Iris pigment epithelial cell (primary cell): ENCODE measurements at places on chromosomes 12 and 14.

- DNase-seq: no peak
Observed at GRCh38 chr12:6125310-6125608, 789 bp upstream of the VWF start.

DNA sequence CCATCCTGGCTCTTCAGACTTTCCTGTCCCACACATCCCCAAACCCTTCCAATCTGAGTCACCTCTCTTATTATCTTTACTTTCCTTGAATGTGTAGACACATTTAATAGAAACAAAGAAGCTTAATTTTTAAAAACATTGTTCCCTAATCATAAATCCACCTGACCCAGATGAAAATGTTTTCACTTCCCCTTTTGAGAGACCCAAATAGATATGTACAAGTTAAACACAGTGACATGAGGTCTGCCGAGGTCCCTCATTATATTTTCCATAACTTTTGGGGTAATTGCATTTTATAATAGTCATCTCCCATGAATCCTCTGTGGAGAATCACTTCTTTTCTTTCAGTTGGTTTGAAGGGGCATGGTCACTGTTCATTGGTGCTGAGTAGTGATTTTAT lies 191.1 kb downstream of the GRIN2B start:
- DNase-seq: no peak

DNA sequence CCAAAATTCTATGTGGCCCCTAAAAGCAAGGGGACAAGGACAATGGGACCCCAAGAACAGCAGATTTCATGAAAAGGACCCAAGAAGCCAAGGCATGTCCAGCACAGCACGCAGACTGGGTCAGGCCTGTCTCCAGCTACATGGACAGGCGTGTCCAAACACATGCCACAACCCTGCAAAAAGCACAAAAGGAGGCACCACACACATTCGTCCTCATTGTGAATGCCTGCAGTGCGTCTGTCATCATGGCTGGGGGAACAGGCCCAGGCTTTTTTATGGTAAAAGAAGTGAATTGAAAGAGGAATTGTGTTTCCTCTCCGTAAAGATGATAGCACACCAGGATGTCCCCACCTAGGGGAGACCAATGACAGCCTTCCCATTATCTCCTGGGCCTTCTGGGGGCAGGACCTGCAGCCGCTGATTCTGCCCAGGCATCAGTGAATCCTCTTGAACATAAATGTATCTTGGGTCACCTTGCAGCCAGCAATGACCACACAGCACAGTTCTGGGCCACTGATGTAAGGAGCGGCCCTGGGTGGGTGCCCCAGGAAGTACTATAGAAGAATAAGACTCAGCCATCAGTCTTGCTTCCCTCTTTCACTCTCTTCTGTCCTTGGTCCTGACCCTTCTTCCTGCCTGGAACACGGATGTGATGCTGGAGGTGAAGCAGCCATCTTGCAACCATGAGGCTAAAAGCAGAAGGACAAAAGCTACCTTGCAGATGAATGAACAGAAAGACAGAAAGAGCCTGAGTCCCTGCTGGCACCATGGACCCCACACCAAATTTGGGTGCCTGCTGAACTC lies 29.8 kb upstream of the C14orf180 start:
- no peak for DNase-seq

DNA sequence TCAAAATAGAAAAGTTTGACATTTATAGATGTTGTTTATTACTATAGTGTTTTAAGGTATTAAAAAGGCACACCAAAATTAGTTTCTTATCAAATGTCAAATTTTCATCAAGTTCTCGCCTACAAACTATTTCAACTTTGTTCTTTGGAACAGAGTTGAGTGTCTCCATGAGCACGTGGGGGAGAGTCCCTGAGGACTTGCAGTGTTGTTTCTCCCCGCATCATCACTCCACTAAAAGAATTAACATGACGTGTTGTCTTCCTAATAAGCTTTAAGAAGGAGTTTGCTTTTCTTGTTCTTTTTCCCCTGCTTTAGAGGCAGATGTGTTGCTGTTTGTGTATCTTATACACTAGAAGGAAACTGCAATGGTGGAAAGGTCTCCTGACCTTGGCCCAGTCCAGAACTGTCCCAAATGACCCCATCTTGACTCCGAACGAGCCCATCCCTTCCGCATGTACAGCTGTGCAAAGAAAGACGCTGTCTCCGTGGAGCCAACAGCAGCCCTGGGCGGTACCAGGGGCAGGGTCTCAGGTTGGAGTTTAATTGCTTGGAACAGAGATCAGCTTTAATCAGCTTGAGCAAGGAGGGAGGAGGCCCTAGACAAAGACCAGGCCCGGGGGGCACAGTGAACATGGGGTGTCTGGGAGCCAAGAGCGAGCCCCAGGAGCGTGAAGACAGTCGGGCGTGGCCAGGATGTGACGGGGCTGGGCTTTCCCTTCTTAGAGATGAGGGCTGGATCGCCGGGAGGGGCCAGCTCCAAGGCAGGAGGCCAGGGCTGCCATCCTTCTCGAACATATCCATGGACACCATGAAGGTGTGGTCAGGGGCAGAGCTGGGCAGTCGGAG lies 215.4 kb upstream of the RTL1 start:
- no peak for DNase-seq

GRCh38 chr12:32083489-32083888 lies 23.2 kb upstream of the BICD1 start:
- DNase-seq: peak; percentile 76

- peak; percentile 93 for DNase-seq
Observed at GRCh38 chr12:96194971-96195844, 1.0 kb downstream of the ELK3 start.

- no peak for DNase-seq
Observed at GRCh38 chr12:49297695-49298060, 2.7 kb downstream of the PRPH start.

- no peak for DNase-seq
Observed at GRCh38 chr12:27530157-27530922, 6.3 kb downstream of the PPFIBP1 start.

- DNase-seq: no peak
Observed at GRCh38 chr12:122837306-122838265, 2.3 kb downstream of the HIP1R start.

DNA sequence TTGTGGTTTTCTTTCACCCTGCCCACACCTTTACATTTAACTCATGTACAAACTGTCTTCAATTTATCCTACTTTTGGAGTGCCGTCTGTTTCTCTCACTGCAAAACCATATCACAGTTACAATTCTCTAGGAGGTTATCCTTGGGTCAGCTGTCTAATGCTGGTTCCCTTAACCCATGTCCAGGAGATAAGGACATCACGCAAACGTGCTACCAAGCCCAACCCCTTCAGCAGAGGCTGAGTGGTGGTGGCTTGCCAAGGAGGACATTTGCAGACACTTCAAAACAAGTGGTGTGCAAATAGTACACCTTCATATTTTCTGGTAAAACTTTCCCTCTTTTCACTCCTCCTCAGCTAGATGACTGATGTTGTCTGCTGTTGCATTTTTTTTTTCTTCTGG lies 167.9 kb downstream of the PAX9 start:
- DNase-seq: no peak

GRCh38 chr12:117025481-117026151 lies 73.6 kb downstream of the TESC start:
- DNase-seq: peak; percentile 53

GRCh38 chr12:30970559-30971197 lies 44.1 kb downstream of the TSPAN11 start:
- no peak for DNase-seq

- DNase-seq: no peak
Observed at GRCh38 chr12:124719231-124719630, 144.4 kb downstream of the SCARB1 start.

- peak; percentile 47 for DNase-seq
Observed at GRCh38 chr12:22525426-22525825, 18.9 kb downstream of the C2CD5 start.

DNA sequence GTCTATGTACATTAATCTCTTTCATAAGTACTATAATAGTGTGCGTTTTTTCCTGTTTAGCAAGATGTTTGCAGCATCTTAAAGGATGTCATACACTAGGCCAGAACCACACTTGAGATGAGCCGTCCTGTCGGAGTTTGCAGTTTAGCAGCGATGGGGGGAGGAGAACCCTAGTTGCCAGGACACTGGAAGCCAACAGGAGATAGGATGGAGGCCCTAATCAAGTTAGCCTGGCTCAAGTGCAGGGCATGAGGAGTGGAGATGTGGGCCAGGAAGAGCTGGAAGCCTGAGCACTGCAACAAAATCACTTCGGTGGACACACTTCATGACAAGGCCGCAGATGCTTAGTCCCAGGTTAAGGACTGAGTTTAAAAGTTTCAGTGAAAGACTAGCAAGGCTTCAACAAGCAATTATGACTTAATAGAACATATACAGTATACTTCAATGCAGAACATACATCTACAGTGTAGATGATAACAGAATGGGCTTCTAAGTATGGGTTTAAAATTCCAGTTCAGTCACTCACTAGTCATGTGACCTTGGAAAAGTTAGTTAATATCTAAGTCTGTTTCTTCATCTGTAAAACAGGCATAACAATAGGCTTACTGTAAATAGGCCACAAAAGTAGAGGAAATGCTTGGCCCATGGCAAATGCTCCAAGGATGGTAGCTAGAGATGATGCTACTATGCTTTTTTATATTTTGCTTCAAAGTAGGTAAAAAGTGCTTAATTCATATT lies 77.1 kb downstream of the PTPN21 start:
- DNase-seq: peak; percentile 56

DNA sequence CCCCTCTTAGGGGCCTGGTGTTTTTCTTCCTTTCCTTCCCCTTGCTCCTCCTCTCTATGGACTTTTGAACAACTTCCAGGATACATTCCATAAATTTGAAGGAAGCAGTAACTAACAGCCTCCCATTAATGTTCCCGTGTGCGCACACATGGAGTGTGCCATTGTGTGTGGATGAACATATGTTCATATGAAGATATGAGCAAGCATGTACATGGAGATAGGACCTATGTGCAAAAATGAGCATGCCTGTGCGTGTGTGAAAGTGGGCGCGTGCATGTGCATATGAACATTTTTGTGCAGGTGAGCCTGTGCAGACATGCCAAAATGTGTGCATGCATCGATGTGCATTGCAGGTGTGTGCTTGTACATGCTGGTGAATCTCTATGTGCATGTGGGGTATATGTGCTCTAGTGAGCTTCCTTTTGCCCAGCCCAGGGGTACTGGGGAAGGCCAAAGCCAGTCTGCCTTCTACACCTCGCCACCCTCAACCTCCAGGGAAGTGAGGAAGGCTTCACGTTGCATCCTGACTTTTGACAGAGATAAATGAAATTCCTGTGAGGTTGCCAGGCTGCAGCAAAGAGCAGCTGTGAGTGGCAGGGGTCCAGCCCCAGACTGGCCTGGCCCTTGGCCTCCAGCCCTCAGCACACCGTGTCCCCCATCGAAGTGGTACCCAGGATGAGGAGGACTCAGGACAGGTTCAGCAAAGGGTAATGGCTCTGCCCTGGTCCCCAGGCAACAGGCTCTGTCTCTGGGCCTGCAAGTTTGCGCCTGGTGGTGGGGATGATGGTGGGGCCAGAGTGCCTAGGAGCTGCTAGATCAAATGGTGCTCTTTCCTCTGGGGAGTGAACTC lies 21.1 kb upstream of the PGF start:
- DNase-seq: no peak

GRCh38 chr12:124374567-124374966 lies 79.7 kb downstream of the RFLNA start:
- no peak for DNase-seq

GRCh38 chr14:105315211-105315721 lies 718 bp downstream of the PACS2 start:
- peak; percentile 31 for DNase-seq

DNA sequence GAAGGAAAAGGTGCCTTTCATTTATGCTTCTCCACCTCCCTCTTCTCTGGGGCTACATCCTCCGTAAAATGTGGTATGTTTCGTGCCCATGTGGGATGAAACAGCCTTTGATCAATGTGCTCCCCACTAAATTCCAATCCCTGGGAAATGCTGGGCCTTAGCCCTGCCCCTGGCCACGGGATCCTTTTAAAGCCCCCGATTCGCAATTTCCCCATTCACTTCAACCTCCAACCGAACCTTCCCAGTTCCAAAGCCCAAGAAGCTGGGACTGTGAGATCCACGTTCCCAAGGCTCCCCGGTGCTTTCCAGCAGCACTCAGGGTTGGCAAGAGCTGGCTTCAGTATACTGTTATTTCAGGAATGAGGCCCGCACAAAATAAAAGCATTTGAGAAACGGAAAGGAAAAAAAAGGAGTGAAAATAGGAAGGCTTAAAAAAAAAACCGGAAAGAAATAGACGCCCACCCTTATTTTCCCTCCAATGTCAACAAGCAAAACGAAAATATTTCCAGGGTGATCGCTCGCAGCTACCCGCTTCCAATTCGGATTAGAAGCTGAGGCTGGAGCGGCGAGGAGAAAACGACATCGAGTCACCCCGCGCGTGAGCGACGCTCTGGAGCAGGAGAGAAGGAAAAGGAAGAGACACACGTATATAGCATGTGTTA lies 1.3 kb upstream of the FOXG1 start:
- no peak for DNase-seq

DNA sequence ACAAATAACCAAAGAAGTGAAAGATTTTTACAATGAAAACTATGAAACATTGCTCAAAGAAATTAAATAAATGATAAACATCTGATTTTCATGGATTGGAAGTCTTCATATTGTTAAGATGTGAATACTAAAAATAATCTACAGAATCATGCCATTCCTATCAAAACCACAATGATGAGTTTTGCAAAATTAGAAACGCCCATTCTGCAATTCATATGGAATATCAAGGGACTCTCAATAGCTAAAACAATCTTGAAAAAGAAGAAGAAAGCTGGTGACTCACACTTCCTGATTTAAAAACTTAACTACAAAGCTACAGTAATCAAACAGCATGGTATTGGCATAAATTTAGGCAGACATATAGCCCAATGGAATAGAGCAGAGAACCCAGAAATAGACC lies 40.2 kb upstream of the CCT2 start:
- DNase-seq: no peak

- no peak for DNase-seq
Observed at GRCh38 chr12:6276956-6277620, 33.4 kb upstream of the PLEKHG6 start.

GRCh38 chr12:49962861-49963765 lies 1.4 kb downstream of the AQP5 start:
- no peak for DNase-seq

DNA sequence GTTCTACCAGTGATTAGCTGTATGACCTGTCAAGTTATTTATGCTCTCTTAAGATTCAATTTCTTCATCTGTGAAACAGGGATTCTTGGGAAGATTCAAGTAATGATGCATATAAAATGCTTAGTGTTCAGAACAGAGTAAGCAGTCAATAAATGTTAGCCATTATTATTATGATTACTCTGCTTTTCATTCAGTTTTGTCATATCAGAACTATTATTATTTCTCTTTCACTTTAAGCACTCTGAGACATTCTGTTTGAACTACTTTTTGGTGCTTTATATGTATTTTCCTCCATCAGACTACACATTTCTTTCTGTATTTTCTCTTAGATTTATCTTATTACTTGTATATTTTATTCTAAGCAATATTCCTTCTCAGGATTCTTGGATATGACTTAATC lies 81.2 kb downstream of the CFAP54 start:
- no peak for DNase-seq

DNA sequence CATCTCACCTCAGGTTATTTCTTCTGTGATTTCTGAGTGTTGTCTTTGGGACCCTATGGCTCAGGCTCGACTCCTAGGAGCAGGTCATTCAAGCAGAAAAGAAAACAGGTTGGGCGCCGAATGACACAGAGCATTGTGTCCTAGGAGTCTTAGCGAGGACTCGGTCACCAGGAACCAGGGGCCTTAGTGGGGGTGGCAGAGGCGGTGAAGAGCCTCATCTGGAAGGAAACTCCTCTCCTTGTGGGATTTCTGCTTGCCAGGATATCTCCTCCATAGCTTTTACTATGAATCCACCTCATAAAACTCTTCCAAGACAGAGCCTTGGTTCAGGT lies 630 bp downstream of the PLEKHH1 start:
- no peak for DNase-seq
